NCI-H1105 (cell line): ENCODE measurements at places on chromosomes 16 and 17.

DNA sequence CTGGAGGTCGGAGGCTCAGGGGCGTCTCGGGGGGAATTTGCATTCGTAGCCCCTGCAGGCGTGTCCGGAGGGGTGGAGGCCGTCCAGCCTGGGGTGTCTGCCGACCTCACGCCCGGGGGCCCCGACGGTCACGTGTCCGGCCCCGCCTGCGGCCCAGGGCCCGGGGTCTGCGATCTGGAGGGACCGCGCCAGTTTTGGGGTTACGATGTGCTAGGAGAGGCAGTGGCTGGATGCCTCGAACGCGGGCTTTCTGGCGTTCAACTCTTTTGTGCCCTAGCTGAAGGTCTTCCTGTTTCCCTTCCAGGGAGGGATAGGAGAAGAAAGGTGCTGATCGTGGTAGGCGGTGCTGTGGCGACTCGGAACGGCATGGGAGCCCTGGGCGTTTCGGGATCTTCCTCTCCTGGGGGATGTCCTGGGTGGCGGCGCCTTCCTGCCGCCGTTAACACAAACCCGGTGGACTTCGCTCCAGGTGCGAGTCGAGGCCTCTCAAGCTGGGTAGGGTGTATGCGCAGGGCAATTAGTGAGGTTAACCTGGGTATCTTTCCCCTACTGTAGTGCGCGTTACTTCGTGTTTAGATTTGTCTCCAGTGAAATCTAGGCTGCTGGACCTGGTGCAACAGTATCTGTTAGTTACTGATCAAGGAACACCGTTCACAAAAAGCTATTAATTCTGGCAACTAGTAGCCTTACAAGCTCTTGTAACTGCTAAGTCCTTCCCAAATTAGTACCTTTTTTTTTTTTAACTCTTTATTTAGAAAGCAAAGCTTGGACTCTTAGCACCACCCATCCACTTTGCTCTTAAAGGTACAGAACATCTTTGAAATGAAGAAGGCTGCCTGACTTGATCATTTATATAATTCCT lies 1.3 kb downstream of the AKAP1 start:
- DNase-seq = peak; percentile 30

GRCh38 chr16:10511829-10512228 lies 68.6 kb downstream of the EMP2 start:
- DNase-seq = no peak

GRCh38 chr17:63082273-63082861 lies 116.3 kb downstream of the TANC2 start:
- no peak for DNase-seq

DNA sequence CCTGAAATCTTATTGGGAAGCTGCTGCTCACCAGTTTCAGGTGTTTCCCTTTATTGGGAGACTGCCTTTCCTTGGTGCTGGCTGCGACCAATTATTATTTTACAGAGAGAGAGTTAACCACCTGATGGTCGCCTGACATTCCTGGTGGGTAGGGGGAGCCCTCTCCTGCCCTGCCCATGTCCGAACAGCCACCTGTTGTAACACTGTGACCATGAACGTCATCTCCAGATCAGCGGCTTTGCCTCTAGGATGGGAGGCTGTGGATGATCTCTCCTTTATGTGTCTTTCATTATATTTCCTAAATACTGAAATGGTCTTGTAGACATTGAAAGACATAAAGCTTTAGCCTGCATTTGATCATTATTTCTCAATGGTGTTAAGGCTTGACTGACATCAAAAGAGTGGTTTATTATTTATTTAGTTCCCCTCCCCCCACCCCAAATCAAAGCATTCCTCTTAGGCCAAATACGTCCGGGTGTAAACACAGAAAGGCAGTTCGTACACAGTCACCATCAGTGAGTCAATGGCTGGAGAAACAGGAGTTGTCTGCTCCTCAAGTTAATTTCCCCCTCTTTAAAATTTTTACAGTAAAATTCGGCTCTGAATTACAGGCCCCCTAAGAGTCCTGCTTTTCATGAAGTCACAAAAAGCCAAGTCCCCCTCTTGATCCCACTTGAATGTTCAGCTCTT lies 57.8 kb upstream of the CACNG5 start:
- DNase-seq = no peak

- DNase-seq = no peak
These were observed 26.1 kb downstream of the SLC25A10 start for GRCh38 chr17:81737947-81738800.

- DNase-seq = no peak
These were observed 17.8 kb upstream of the TMEM219 start for GRCh38 chr16:29943846-29944799.

DNA sequence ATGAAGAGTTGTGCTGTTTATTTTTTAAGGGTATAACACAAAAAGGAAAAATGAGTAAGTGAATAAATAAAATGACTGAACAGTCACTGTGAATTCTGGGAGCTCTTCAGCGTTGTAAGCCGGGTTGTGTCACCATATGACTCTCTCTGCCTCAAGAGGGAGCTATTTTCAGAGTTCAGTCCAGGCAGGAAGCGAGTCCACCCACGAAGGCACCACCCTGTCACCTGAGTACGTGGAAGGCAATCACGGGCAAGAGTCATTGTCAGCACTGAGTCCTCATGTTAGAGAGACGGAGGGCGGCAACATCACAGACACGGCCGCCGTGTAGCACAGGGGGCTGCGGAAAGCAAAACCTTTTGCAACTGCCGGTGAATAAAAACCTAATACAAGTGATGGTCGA lies 227.6 kb downstream of the UTP18 start:
- no peak for DNase-seq
